ENCODE measurements at places on chromosomes 4 and X.

DNA sequence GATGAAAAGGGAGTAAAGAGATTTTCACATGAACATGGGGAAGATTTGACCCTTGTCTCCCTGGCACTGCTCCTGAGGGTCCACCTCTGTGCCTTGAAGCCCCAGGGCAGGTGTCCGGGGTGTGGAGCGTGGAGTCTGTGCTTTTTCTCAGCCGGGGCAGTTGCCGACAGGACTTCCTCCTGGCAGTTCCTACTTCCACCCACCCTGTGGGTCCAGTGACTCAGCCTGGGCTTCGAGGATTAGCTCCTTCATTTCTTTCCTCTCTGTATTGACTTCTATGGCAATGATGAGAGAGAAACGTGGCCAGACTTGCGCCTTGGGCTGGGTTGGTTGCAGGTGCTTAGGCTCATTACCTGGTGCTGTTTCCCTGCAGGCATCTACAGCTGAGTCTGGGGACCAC, 35.9 kb upstream of the CLCN4 start:
- DNase-seq: no peak

DNA sequence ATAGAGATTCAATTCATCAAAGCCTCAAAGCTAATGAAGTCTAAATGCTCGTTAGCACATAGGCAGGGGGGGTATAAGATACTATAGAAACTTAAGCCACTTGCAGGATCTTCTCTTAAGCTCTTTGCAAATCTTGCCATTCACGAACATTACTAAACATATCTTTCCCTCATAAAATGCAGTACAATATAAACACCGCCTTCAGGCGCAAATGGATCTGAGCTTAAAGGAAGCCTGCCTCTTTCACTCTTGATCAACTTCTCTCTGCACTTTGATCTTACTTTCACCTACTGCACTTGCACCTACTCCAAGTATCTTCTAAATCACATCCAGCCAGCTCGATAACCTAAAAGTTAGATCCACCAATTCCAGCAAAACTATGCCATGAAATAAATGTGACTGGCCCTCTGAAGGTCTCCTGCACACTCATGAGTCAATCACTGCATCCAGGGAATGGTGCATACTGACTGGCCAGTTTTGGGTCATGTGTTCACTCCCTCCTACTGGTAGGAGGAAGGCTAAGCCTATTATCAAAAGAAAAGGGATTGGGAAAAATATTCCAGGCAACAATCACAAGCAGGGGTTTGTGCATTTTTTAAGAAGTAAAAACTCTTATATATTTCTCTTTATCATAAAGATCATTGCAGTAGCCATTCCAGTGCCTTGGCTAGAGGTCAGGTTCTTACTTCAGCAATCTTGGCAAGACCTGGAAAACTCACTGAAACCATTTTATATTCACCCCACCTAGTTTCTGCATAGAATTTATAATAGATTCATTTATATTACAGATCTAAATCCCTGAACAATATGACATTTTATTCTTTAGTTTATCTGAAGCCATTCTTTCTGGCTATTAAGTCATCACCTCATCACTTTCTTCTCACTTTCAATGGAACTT, 222.0 kb downstream of the PPP3CA start:
- DNase-seq: no peak

- DNase-seq: no peak
Measured at GRCh38 chrX:85326234-85327059, 53.0 kb downstream of the POF1B start.

- DNase-seq: no peak
Measured at GRCh38 chr4:156169011-156169410, 215.3 kb upstream of the CTSO start.

DNA sequence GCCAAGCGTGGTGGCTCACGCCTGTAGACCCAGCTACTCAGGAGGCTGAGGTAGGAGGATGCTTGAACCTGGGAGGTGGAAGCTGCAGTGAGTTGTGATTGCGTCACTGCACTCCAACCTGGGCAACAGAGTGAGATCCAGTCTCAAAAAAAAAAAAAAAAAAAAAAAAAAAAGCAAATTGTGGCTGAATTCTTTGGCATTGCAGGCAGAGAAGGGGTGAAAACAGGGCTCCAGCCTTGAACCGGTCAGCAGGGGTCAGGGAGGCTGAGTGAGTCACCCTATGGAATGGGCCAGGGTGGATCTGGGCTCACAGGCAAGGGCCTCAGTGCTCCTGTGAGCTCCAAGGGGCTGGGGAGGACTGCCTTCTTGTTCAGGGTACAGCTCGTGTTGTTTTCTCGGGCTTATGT, 13.2 kb upstream of the FAM3A start:
- no peak for DNase-seq

DNA sequence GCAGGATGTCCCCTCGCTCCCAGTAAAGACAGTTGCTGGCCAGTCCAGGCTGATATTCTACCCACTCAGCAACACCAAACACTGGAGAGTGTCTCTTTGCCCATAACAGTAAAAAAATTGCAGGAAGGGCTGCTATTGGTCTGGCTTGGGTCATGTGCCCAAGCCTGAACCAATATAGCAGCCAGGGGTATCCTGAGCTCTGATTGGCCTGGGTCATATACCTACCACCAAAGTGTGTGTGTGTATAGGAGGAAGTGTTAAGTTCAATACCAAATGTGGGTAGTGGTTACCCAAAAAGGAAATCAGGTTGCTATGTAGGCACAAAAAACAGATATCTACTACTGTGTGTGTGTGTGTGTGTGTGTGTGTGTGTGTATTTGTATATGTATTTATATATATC, 373.2 kb downstream of the BCOR start:
- no peak for DNase-seq

DNA sequence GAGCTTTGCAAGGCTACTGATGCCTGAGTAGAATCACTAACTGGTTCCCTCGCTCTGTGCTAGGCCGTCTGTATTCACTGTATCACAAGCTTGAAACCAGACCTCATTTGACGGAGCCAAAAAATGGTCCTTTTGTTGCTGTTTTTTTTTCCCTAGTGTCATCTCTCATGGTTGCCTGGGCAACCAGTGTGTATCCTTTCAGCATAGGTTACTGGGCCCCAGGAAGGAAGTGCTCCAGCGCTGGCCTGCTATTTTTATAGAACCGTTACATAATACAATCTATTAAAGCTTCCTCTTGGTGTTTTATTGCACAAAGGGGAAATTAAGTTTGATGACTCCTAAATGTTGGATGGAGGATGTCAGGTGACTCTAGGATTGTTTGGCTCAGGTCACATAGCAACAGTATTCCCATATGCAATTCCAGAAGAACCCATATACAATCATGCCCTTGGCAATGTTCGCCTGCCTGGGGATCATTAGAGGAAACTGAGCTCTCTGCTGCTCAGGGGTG, 220.4 kb downstream of the SPRY1 start:
- peak; percentile 9 for DNase-seq

- DNase-seq: no peak
Measured at GRCh38 chr4:87026800-87027495, 92.1 kb downstream of the AFF1 start.

GRCh38 chrX:47247206-47247998, 14.6 kb downstream of the USP11 start:
- DNase-seq: no peak

DNA sequence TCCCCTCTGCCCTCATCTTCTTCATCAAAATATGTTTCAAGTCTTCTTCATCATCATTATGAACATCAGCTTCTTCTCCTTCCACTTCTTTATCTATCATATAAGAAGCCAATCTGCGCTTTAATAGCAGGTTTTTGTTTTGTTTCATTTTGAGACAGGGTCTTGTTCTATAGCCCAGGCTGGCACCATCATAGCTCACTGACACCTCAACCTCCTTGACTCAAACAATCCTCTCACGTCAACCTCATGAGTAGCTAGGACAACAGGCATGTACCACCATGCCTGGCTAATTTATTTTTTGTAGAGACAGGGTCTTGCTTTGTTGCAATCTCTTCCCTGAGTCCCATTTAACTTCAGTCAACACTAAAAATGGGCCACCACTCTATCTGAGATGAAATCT, 27.0 kb downstream of the PRDM5 start:
- DNase-seq: no peak

DNA sequence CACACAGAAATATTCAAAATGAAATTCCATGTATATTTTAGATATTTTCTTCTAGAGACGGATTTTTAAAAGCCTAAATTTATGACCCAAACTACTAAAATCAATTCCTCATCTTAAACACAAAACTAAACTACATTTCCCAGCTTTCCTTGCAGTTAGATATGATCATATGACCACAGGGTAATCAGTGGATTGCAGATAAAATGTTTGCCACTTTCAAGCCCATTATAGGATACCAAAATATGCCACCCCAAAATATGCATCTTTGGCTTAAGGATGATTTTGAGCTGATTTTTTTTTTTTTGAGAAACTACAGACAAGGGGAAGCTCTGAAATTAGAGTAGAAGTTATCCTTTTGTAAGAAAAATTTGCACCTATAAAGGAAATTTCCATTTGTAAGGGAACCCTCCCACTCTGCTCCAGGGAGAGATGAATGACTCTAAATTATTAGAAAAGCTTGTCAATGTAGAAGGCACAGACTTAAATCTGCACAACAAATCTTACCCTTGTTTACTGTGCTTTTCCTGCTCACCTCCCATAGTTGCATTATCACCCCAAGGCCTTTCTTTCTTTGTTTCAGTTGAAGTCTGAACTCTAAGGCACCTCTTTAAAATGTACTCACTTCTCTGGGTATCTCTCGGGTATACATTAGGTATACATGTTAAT, 503.0 kb downstream of the PDHA2 start:
- DNase-seq: no peak

DNA sequence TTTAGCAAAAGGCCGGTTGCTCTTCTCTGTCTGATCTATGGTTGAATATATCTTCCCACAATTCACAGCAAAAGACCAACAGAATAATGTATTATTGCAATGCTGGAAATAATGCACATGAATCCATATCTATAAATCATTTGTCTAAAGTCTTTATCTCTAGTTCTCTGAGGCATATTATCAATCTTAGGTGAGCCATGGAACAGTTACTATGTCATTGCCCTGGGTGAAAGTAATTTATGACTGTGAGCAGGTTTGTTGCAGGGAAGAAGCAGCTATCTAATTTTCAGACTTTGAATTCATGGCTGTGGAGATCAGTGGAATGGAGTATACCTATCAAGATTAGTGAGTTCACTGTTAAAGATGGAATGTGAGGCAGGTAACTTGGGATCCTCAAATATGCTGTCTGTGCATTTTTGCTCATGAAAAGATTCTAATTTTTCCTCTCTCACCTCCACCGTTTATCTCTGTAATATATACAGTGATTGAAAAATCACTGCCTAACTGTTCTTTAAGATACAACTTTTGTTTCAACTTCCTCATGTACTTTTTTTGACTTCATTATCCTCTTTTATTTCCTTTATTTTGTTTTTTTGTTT, 256.8 kb upstream of the ARSJ start:
- DNase-seq: no peak

GRCh38 chrX:16075087-16075486, 48.3 kb upstream of the GRPR start:
- no peak for DNase-seq

GRCh38 chr4:159433337-159433736, 330.5 kb downstream of the RAPGEF2 start:
- DNase-seq: no peak

- DNase-seq: no peak
Measured at GRCh38 chrX:134566506-134566905, 91.8 kb downstream of the PLAC1 start.

GRCh38 chr4:27366104-27366823, 505.6 kb downstream of the STIM2 start:
- DNase-seq: no peak

DNA sequence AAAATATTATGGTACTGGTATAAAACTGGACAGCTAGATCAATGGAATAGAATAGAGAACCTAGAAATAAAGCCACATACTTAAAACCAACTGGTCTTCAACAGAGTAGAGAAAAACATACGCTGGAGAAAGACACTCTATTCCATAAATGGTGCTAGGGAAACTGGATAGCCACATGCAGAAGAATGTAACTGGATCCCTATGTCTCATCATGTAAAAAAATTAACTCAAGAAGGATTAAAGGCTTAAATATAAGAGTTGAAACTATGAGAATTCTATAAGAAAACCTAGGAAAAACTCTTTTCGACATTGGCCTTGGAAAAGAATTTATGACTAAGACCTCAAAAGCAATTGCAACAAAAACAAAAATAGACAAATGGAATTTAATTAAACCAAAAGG, 114.6 kb downstream of the PCDH18 start:
- no peak for DNase-seq

GRCh38 chrX:104391906-104392305, 137.2 kb upstream of the ESX1 start:
- no peak for DNase-seq

- no peak for DNase-seq
Measured at GRCh38 chr4:57214654-57215411, 104.6 kb upstream of the IGFBP7 start.

DNA sequence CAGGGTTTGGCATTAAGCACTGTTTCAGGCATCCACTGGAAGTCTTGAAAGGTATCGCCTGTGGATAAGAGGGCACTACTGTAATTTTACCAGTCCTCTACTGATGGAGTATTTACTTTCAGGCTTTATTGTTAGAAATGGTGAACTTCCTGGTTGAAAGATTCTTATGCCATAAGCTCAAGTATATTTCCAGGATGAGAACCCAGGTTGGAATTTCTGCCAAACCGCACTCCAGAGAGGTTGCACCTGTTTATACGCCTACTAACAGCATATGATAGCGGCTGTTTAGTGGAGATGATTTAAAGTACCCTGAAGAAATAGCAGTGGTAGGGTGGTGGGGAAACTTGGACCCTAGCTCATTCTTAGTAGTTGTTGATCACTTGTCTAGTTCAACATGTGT, 9.9 kb downstream of the FNIP2 start:
- no peak for DNase-seq

- DNase-seq: no peak
Measured at GRCh38 chr4:127967141-127967775, 2.1 kb downstream of the ABHD18 start.

DNA sequence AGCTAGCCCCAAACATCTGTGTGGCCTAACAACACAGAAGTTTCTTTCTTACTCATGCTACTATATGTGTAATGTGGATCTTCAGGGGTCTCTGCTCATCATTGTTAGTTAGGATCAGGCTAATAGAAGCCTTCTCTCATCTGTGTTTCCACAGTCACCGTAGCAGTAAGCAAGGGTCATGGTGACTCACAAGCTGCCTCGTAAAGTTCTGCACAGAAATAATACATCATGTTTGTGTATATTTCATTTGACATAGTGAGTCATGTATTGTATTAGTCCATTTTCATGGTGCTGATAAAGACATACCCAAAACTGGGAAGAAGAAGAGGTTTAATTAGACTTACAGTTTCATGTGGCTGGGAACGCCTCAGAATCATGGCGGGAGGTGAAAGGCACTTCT, 38.7 kb downstream of the SLC4A4 start:
- no peak for DNase-seq

DNA sequence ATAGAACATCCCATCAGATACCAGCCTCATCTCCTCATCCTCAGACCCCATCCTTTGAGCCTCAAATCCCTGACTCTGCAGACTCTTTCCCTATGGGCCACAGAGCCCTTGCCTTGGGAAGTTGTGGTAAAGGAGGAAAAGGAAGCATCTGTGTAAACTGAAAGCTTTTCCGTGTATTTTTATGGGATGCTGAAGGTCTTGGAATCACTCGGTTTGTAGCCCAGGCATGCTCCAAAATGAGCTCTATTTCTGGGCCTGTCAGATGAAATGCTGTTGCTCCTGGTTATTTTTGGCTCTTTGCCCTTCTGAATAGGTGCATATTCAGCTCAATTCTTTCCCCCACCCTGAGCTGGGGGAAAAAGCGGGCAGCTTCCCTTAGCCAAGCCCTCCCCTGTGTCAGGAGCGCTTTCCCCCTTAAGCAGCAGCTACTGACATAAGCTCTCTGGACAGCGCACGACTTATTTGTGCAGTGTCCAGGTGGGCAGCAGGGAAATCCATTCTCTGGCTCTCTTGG, 5.0 kb upstream of the SEL1L3 start:
- no peak for DNase-seq

- no peak for DNase-seq
Measured at GRCh38 chrX:50888884-50889283, 21.7 kb upstream of the BMP15 start.

All from stimulated activated CD8-positive, alpha-beta memory T cell treated with anti-CD3 and anti-CD28 coated beads, Interleukin-2, amount 100 ng/mL, for 1 hour (primary cell).